ENCODE measurements at places on chromosomes 3 and 15. TPM values are rescaled to one million over a fixed set of nuclear protein-coding genes. Genes with fewer than 3 reads are reported as not detected.

DNA sequence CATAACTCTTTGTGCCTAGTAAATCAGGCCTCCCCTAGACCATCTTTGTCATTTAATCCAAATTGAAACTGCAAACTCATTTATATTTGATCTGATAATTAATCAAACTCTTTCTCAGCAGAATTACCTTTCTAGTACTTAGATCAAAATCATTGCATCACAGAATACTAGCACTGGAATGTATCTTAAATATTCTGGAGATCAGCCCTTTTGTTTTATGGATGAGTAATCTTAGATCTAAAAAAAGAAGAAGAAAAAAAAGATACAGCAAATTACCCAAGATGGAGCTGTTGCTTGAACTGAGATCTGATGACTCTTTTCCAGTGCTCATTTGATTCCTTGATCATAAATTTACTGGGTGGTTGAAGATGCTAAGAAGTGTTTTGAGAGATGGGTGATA is 47.9 kb downstream of the NAALADL2 start:
- no peak for DNase-seq

GRCh38 chr3:147458995-147459704 is 50.0 kb downstream of the ZIC1 start:
- no peak for DNase-seq

The FOXB1 gene
- total RNA-seq, result not detected

GRCh38 chr3:177608443-177608842 is 411.2 kb upstream of the TBL1XR1 start:
- DNase-seq, result no peak

The ACAN gene
- not detected for total RNA-seq

DNA sequence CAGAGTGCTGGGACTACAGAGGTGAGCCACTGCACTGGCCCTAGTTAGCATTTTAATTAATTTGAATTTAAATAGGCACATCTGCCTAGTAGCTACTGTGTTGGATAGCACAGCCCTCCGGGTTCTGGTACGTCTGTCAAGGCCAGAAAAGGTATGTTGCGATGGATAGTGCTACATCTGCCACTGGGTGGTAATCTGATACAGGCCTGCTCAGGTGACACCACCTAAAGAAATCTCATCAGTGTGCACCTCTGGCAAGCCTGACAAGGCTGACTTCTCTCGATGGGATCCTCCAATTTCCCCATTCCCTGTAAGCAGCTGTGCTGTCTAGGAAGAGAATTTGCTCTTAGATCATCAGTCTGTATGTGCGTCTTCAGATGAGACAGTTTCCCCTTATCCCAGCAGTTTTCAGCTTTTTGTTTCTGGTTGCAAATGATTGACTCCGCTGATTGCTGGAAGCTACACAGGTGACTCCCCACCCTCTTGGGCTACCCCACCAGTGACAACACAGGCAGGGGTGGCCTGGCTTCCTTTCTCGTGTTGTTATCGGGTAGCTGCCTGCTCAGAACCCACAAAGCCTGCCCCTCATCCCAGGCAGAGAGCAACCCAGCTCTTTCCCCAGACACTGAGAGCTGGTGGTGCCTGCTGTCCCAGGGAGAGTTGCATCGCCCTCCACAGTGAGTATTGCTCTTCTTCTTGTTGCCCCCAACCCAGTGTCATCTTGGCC is at the start of gene CCR9:
Gene CCR9 (plus strand): TSS at position 565 of the 727 bp plus-strand sequence. CDS start 8,391 bp downstream, outside the sequence.
- no peak for DNase-seq

- no peak for DNase-seq
Measured at GRCh38 chr3:197507081-197507480, 48.7 kb downstream of the BDH1 start.

DNA sequence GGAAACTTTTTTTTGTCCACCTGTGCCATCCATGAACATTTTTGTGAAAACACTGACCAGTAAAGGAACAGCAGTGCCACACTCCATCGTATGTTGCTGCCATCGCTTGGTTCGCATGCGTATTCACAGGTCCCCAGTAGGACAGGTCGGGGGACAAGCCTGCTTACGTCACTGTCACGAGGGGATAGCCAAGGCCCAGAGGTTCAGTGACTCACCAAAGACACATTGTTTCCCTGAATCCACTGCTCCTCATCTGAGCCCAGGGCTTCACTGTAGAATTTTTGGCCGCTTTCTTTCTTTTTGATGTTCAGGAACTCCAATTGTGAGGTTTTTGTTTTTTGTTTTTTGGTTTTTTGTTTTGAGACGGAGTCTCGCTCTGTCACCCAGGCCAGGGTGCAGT is 5.9 kb downstream of the ADPRH start:
- DNase-seq, result no peak
